Osteoblast (primary cell): ENCODE measurements at places on chromosomes 1 and 21.

GRCh38 chr1:193562121-193562520 is 375.7 kb upstream of the B3GALT2 start:
- DNase-seq, result no peak

GRCh38 chr21:36159356-36159921 is 2.8 kb downstream of the DOP1B start:
- no peak for DNase-seq

DNA sequence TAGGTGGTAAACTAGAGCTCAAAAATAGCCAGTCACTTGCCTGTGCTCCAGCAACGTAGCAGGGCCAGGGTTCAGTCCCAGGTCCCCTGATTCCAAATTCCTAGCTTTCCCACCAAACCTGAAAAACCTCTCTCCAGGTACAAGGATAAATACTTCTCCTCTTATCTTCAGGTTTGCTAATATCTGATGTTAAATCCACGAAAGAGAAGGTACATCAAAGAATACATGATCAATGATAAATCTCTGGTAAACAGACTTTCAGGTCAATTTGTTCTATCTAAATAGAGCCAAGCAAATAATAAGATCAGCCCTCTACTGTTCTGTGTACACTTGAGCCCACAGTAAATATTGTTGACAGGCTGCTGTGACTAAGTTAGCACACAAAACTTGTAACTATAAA is 52.1 kb upstream of the AKT3 start:
- no peak for DNase-seq

GRCh38 chr1:230424391-230425251 is 1.5 kb downstream of the PGBD5 start:
- no peak for DNase-seq

GRCh38 chr1:113429461-113430153 is 39.3 kb downstream of the MAGI3 start:
- DNase-seq, result no peak

GRCh38 chr1:115865704-115866380 is 24.9 kb upstream of the NHLH2 start:
- DNase-seq, result no peak

GRCh38 chr1:58159434-58159830 is 387.1 kb downstream of the OMA1 start:
- DNase-seq, result no peak

DNA sequence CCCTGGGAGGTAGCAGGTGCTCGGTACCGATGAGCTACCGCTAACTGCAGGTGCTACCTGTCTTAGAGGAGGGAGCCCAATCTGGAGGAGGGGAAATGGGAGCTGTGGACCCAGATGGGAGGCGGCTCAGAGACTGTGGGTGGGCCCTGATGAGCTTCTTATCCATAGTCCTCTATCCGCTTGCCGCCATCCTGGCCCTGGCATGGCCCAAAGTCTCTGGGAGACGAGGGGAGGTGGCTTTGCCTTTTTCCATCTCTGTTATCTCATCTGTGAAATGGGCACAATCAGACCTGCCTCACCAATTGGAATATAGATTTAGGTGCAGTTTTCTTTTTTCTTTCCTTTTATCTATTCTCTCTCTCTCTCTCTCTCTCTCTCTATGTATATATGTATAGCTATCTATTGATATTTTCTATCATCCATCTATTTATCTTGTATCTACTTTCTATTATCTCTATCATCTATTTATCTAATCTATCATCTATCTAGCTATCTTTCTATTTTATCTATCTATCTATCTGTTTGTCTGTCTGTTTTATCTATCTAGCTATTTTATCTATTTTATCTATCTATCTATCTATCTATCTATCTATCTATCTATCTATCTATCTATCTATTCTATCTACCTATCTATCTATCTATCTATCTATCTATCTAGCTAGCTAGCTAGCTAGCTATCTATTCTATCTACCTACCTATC is 16.5 kb downstream of the TNFRSF1B start:
- no peak for DNase-seq

DNA sequence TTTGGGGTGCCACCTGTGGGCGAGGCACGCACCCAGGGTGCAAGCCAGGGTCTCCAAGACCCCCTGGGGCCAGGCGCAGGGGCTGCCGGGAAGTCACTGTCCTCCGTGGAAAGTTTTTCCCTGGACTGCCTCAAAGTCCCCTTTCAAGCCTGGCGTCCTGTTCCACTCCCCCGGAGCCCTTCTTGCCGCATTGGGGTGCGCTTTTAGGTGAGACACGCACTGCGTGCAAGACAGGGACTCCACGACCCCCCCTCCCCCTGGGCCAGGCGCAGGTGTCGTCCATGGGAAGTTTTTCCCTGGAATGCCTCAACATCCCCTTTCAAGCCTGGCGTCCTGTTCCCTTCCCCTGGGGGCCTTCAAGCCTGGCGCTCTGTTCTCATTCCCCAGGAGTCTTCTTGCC is 137.1 kb downstream of the LIPI start:
- DNase-seq, result no peak

DNA sequence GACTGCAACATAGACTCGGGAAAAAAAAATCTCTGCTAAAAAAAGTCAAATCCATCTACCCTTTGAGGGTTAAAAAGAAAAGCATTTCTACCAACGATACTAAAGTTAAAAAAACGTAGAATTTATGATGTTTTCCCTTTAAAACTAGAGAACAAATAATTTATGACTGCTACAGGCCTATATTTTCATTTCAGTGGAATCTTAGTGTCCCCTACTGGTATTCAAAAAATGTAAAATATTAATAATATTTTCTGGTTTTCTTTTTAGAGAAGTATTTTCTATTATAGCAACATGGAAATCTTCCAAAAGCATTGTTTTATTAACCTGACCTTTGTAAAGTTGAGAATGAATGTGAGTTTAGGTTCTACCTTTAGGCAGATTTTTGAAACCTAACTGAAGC is 1582.2 kb downstream of the MRPL39 start:
- DNase-seq, result no peak

- no peak for DNase-seq
Measured at GRCh38 chr1:30316056-30316455, 407.3 kb downstream of the MATN1 start.

GRCh38 chr21:37073417-37074196 is 553 bp downstream of the TTC3 start:
- DNase-seq, result peak; percentile 48

- no peak for DNase-seq
Measured at GRCh38 chr21:42039911-42040351, 29.8 kb upstream of the ZBTB21 start.
